Left kidney (tissue), 8 donors: ENCODE measurements at places on chromosomes 4 and X. TPM values are rescaled to one million over a fixed set of nuclear protein-coding genes. Genes with fewer than 3 reads are reported as not detected.

DNA sequence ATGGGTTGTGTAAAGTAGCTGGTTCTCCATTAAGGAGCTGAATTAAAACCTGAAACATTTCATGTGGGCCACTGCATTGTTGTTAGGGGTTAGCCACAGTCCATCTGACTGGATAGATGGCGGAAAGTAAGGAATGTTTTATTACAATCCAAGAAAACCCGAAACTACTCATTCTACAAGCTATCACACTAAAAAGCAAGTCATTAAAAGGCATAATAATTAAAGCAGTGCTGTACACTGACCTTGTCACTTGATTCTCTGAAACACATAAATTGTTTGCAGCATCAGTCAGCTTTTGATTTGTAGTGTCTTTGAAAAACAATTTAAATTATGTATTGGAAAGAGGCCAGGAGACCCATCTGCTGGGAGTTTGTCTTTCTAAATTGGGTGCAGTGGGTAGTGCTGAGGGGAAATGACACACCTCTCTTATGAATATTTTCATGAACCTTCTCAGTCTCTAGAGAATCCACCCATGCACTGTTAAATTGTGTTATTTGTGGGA, 75.7 kb upstream of the ANK2 start:
- DNase-seq: no peak

- DNase-seq: no peak
Measured at GRCh38 chrX:74510401-74510800, 89.1 kb downstream of the SLC16A2 start.

HEPH gene
- 53.6 TPM for polyA plus RNA-seq

GAGE12F gene
- polyA plus RNA-seq: not detected
